ENCODE measurements at places on chromosomes 5 and 9.

GRCh38 chr9:134698587-134699342 is 57.2 kb downstream of the COL5A1 start:
- peak; percentile 25 for DNase-seq

DNA sequence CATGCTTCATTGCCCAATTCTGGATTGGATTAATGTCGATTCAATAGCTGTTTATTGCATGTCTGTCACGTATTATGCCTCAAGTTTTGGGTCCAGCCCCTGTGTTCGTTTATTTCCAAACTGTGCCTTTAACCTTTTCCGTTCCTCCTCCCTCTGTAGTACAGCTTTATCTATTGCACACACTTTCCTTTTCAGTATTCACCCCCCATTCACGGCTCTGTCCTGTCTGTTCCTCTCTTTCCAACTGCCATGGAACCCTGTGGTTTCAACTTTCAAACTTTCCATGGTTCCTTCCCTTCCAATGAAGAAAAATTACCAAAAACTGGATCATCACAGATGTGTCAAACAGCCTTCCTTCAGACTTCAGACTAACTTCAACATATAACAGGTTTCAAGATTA is 17.1 kb downstream of the SMARCA2 start:
- DNase-seq = no peak

DNA sequence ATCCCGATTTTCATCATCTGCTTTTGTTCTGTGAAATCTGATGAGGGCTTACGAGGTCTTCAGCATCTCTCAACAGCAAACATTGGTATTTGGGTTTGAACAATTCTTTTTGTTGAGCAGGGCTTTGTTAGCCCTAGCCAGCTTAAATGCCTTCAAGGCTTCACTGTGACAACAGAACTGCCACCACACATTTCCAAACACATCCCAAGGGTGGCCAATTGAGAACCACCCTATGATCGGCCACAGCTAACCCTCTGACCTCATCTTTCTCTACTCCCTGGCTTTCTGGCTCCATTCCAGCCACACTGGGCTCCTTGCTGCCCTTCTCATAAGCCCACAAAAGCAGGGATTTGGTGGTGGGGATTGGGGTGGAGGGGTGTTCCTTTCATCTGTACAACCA is 17.6 kb downstream of the MTX3 start:
- no peak for DNase-seq

DNA sequence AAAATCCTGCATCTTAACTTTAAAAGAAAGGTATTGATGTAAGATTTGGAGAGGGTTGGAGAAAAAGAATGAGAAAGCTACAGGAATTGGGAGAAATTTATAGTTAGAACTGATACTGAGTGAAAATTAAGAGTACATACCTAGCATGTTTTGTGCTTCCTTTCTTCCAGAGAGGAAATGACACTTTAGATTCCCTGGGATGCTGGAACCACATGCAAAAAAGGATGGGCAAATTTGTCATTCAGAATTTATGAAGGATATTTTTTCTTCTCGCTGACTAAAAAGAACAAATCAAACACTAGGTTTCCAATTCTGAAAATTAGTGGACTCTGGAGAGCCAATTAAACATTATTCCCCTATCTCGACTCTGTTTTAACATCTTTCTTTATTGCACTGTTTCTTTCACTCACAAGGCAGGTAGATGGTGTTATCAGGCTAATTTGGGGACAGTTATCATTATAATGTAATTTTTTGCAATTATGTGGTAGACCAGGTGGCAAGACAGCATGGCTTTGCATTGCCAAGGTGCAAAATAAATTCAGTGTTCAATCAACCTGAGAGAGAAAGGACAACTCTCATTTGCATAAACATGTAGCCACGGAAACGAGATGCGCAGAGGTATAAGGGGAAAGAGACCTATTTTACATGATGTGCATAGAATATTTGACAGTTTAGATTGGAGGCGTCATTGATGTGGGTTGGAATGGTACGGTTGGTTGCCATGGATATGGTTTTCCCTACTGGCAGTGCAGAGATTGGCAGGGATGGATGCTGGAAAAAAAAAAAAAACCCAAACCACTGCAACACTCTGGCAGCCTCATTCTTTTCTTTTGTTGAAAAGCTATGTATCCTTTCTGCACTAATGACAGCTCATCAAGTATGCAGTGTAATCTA is 320.4 kb upstream of the CCNH start:
- DNase-seq = no peak

GRCh38 chr5:119022017-119022745 is 33.8 kb upstream of the DTWD2 start:
- DNase-seq = no peak

GRCh38 chr9:72588336-72588735 is 66.9 kb downstream of the TMC1 start:
- DNase-seq = no peak

GRCh38 chr9:94625835-94626234 is 13.5 kb downstream of the FBP1 start:
- no peak for DNase-seq

DNA sequence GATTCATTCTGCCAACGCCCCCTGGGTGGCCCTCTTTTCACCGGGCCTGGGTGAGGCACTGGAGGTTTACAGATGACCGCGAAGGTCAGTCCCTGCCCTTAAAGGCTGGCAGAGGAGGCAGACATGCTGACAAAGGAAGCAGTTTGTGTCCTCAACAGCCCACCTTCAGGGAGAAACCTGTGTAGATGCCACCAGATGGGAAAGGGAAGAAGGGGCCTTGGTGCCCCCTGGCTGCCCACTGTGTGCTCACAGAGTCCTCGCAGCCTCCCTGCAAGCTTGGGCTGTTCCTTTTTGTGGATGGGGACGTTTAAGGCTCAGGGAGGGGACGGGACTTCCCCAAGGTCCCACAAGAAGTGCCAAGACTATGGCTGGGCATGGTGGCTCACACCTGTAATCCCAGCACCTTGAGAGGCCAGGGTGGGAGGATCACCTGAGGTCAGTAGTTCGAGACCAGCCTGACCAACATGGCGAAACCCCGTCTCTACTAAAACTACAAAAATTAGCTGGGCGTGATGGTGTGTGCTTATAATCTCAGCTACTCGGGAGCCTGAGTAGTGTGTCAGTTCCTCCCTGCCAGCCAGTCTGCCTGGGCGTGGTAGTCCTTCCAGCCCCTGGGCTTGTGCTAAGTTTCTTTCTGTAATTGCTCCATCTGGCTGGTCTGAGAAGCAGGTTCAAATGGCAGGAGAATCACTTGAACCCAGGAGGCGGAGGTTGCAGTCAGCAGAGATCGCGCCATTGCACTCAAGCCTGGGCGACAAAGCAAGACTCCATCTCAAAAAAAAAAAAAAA is 36.2 kb downstream of the NEK6 start:
- DNase-seq = no peak

- DNase-seq = no peak
These were observed 59.1 kb upstream of the ENTREP1 start for GRCh38 chr9:69265891-69266290.

- no peak for DNase-seq
These were observed 471.5 kb downstream of the HINT1 start for GRCh38 chr5:130693509-130693908.

- DNase-seq = no peak
These were observed 165.6 kb upstream of the FSTL4 start for GRCh38 chr5:133777951-133778350.
